ENCODE measurements at places on chromosomes 7 and 10.

GRCh38 chr10:72375585-72375984 is 20.9 kb upstream of the DNAJB12 start:
- no peak for DNase-seq

GRCh38 chr7:94069162-94069739 is 65.1 kb upstream of the BET1 start:
- no peak for DNase-seq

DNA sequence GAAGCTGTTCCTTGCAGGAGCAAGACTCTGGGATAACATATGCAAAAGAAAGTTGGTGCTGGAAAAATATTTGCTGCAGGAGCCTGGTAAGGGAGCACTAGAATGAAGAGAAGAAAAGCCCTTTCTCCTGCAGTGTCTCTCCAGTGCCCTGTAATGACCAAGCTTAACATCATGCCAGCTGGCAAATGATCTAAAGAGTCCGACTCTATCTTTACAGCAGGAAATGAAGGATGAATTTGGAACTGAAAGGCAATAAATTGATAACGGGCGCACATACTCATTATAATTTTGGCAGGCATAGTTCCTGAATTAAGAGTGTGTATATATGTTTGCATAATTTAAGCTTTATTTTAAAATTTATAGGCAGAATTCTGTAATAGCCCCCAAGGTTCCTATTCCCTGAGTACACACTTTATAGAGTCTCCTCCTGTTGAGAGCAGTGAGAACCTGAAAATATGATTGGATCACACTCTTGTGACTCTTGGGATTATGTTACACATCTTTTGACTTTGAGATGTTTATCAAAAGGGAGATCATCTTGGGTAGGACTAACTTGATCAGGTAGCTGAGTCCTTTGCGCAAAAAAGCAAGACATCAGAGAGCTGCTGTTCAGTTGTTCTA is 299.0 kb upstream of the MBL2 start:
- DNase-seq = no peak

GRCh38 chr10:119782981-119783664 is 57.3 kb downstream of the INPP5F start:
- no peak for DNase-seq

DNA sequence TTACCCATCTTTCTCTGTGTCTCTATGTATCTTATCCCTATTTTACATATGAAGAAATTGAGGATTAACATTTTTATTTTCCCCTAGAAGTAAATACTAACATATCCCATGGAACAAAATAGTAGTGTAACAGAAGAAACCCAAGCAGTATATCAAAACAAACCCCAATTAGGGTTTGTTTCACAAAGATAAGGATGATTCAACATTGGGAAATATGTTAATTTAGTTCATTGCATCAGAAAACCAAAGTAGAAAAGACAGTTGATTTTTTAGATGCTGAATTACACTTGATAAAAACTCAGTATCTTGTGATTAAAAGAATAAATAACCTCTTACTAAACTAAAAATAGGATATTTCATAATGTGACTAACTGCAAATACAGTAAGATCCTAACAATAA is 87.8 kb downstream of the GLCCI1 start:
- no peak for DNase-seq

- DNase-seq = no peak
Measured at GRCh38 chr10:132277311-132277741, 30.4 kb downstream of the STK32C start.

GRCh38 chr10:48744587-48744986 is 59.9 kb downstream of the WDFY4 start:
- DNase-seq = no peak

GRCh38 chr7:143924851-143925250 is 10.2 kb upstream of the OR2F2 start:
- no peak for DNase-seq

DNA sequence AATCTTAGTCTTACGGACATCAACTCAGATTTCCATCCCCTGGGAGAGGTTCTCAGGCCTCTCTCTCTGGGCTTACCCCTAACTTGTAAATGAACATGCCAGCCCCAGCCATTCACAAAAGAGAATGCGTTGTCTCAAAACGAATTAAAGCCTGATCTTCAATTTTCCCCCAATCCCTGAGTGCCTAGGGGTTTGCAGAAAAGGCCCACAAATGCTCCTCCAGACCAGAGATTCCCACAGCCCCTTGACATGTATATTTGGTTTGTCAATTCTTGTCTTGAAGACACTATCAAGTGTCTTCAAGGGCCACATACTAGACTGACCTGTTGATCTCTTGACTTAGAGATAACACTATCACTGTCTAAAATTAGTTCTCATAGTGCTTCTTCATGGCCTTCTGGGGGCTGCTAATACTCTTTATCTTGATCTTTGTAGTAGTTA is 11.9 kb upstream of the HOXA13 start:
- no peak for DNase-seq

DNA sequence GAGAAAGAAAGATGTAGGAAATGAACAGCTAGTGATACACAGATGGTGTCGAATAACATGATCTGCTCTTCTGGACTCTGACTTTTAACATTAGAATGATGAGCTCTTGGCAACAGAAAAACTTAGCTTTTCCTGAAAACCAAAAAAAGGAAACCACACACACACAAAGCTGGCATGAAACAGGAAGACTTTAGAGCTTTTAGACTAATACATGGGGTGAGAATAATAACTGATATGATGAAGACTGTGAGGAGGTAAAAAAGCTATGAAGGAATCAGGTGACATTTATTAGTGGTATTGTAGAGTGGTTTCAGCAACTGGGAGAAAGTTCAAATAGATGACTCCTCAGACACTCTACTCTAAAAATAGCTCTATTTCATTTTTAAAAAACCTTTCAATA is 491.9 kb downstream of the PARD3 start:
- DNase-seq = no peak

- DNase-seq = no peak
Measured at GRCh38 chr10:96496281-96496925, 17.3 kb downstream of the TLL2 start.

DNA sequence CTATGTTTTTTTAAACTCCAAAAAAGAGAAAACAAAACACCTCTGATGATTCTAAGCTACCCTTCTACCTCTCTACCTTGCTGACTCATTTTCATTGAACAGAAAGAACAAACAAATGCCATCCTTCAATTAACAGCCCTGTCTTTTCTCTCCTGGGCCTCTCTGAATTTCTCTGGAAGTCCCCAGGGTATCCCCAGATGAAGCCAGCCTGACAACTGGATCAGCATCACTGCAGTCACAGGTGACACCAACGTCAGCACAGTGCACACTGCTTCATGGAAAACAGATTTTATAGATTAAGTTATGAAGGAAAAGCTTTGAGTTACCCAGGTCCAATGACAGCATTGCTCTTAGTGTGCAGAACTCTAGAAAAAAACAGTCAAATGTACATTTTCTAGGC is 5.7 kb downstream of the HUS1 start:
- DNase-seq = no peak

- DNase-seq = no peak
Measured at GRCh38 chr7:16791905-16792698, 12.7 kb downstream of the AGR2 start.

DNA sequence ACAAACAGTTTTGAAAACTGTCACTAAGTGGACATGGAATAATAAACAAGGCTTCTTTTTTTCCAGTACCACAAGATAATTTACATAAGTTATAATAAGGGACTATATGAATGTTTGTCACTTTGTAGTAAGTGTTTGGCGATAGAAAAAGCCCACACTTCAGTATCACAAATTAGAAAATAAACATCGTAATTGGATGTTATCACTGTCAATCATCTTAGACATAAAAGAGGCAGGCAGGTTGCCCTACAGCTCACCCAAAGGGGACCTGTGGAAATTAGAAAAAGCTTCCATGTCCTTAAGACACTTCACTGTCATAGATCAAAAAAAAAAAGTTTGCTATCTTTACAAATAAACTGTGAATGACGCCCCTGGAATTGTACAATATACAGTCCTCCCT is 3.6 kb upstream of the NOC3L start:
- no peak for DNase-seq

- no peak for DNase-seq
Measured at GRCh38 chr10:42630537-42631134, 7.7 kb downstream of the ZNF33B start.

GRCh38 chr7:158325530-158326381 is 261.9 kb downstream of the PTPRN2 start:
- no peak for DNase-seq

DNA sequence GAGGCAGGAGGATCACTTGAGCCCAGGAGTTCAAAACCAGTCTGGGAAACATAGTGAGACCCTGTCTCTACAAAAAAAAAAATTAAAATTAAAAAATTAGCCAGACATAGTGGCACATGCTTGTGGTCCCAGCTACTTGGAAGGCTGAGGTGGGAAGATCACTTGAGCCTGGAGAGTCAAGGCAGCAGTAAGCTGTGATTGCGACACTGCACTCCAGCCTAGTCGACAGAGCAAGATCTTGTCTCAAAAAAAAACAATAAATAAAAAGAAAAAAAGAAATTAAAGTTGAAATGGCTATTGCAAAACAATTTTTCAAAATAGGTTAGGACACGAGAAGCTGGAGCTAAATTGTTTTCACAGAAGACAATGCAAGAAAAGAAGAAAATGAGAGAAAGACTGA is 379.0 kb upstream of the RNF32 start:
- no peak for DNase-seq

GRCh38 chr10:131490991-131491594 is 179.6 kb upstream of the TCERG1L start:
- DNase-seq = no peak

- no peak for DNase-seq
Measured at GRCh38 chr10:45219416-45219815, 96.0 kb downstream of the OR13A1 start.

- DNase-seq = no peak
Measured at GRCh38 chr10:90314718-90315117, 543.1 kb downstream of the HTR7 start.

DNA sequence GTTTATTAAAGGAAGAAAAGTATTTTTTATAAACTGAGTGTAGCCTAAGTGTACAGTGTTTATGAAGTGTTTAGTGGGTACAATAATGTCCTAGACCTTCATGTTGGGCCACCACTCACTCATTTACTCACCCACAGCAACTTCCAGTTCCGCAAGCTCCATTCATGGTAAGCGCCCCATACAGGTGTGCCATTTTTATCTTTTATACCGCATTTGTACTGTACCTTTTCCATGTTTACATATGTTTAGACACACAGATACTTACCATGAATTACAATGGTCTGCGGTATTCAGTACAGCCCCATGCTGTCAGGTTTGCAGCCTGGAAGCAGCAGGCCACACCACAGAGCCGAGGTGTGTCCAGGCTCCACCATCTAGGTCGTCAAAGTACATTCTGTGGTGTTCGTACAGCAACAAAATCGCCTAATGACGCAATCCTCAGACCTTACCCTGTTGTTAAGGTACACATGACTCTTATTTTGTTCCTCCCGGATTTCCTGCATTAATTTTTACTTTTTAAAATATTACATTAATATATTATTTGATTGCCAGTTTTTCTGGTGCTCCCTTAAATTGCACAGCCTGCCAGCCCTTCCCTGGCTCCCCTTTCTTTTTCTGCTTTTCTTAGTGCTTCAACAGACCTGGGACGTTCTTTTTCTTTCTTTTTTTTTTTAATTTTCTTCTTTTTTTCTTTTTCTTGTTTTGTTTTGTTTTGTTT is 881 bp upstream of the SSBP1 start:
- DNase-seq = no peak

DNA sequence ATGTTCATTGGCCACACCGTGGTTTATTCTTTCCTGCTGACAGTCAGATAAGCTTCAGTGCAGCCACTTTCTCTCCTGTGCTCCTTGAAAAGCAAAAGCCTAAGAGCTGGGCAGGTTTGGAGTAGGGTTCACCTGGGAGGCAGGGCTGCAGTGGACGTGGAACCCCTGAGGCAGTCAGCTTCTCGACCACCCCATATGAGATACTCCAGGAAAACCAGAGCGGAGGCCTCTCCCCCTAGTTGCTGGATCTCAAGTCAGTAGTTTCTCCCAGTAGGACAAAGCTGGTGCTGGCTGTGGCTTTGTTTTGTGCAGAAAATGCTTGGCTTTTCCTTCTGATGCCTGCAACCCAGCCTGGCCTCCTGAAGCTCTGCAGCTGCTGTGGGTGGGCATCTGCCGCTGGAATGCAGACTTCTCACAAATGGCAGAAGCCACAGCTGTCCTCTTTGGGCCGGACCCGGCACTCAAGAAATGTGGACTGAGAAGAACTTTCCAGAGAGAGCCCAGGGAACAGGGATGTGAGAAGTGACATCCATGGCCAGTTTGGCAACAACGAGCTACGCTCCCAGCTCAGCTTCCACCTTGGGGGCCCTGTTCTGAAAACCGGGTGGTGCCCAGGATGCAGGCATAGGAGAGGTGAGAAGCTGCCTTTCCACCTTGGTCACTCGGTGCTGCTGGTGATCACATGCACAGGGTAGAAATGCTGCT is 276.6 kb upstream of the TCERG1L start:
- no peak for DNase-seq

DNA sequence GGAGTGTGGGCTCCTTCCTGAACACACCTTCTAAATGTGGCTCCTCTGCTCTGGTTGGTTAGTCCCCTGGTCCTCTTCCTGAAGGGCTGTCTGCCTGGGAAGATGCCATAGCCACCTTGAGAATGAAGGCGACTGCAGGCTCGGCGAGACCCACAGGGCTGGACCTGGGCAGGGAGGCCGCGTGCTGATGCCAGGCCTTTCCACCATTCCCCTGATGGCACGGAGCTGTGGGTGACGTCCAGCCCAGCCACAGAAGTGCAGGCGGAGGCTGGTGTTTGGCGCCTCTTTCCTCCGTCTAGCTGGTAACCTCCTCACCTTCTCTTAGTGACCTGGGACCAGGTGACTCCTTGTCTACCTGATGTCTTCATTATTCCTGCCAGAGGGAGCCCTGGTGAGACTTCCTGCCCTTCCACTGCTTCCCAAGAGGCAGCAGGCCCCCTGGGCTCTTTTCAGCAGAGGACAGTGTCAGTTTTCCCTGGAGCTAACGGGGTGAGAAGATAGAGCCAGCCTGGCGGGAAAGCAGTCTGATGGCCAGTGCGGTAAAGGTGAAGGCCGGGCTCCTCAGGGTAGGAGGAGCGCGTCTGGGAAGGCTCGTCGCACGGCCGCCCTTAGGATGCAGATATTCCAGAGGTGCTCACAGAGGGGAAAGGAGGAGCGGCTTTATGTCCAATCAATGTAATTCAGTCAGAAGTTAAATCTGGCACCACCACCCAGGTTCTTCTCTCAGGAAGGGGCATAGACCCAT is 34.9 kb downstream of the GBX1 start:
- DNase-seq = no peak

- no peak for DNase-seq
Measured at GRCh38 chr7:128833148-128833945, 3.1 kb downstream of the FLNC start.

DNA sequence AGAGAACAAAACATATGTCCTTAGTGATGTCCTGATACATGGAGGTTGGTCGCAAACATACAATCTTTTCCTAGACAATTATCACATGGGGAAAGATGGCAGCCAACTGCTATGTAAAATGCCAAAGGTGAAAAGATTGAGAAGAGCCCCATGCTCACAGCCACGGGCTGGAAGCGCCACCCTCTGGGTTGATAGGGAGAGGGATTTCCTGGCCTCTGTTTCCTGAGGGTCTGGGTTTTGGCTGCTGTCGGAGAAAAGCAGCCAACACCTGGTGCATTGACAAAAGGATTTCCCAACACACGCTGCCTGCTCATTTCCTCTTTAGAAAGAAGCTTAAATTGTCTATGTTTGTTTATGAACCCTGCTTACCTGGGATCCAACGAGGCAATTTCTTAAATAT is 43.8 kb downstream of the ITIH5 start:
- no peak for DNase-seq

- no peak for DNase-seq
Measured at GRCh38 chr7:28753613-28754012, 204.5 kb downstream of the TRIL start.
